A549 treated with RU486 at 1 μM for 4 hours (cell line): ENCODE measurements at places on chromosomes 2 and 18. TPM values are rescaled to one million over a fixed set of nuclear protein-coding genes. Genes with fewer than 3 reads are reported as not detected.

Gene ADAM23
- 8.5 to 11.2 TPM (median 9.6 TPM) in 5 replicates for total RNA-seq

Gene SIGLEC15
- total RNA-seq, result 0.07 to 0.08 TPM (median 0.07 TPM) in 3 of 5 replicates, not detected in the others

Gene LYPD1
- total RNA-seq, result 12.7 to 20.4 TPM (median 15.6 TPM) in 5 replicates

Gene SERPINB12
- total RNA-seq, result not detected in 5 replicates

Gene AGXT
- total RNA-seq, result not detected in 5 replicates

Gene SERPINB5
- total RNA-seq, result 0.05 to 0.11 TPM (median 0.07 TPM) in 3 of 5 replicates, not detected in the others

Gene TRAPPC12
- 49.2 to 71.2 TPM (median 67.8 TPM) in 5 replicates for total RNA-seq

Gene ALLC
- 0.21 TPM in 1 of 5 replicates, not detected in the others for total RNA-seq

Gene BMP10
- total RNA-seq, result not detected in 5 replicates

Gene CYP26B1
- 11.5 to 16.3 TPM (median 14.2 TPM) in 5 replicates for total RNA-seq

Gene TMEM237
- total RNA-seq, result 15.7 to 20.3 TPM (median 19.6 TPM) in 5 replicates

Gene CRYGD
- total RNA-seq, result not detected in 5 replicates

Gene NEU4
- total RNA-seq, result 0.13 to 0.34 TPM (median 0.18 TPM) in 4 of 5 replicates, not detected in the other

Gene ZNF385B
- not detected in 5 replicates for total RNA-seq

Gene CCDC195
- total RNA-seq, result not detected in 5 replicates

Gene TGFA
- total RNA-seq, result 7.9 to 9.5 TPM (median 8.7 TPM) in 5 replicates

Gene CNTNAP5
- not detected in 5 replicates for total RNA-seq

Gene POTEI
- total RNA-seq, result not detected in 5 replicates

Gene FANCL
- 18.3 to 29.6 TPM (median 25.9 TPM) in 5 replicates for total RNA-seq

Gene GLI2
- 18.4 to 27.2 TPM (median 19.6 TPM) in 5 replicates for total RNA-seq

Gene COLEC11
- total RNA-seq, result 0.39 to 0.76 TPM (median 0.60 TPM) in 5 replicates

Gene NT5DC4
- 0.05 to 0.13 TPM in 2 of 5 replicates, not detected in the others for total RNA-seq

Gene TMEM37
- 1.5 to 2.7 TPM (median 2.2 TPM) in 5 replicates for total RNA-seq

Gene TIGD1
- 4.0 to 5.3 TPM (median 5.0 TPM) in 5 replicates for total RNA-seq

Gene MFSD2B
- 0.28 to 0.56 TPM (median 0.36 TPM) in 5 replicates for total RNA-seq

Gene TCF23
- total RNA-seq, result not detected in 5 replicates

Gene CDH2
- total RNA-seq, result 29.9 to 52.8 TPM (median 43.0 TPM) in 5 replicates
